ENCODE measurements at places on chromosomes 2 and 18.

DNA sequence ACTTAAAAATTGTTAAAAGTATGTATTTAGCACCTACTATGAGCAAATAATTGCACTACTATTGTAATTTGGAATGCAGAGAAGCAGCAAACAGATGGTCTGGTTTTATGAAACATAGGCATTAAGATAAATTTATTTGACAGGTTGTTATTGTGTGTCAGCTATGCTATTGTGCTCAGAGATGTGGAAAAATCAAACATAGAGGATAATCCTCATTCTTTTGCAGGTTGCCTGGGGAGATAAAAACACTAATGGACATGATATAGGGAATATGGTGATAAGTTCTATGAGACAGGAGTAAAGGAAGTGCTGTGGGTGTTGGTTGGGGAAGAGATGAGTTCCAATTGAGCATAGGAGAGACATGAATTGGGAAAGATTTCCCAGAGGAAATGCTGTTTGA is 71.3 kb downstream of the PPP1R1C start:
- no peak for DNase-seq

DNA sequence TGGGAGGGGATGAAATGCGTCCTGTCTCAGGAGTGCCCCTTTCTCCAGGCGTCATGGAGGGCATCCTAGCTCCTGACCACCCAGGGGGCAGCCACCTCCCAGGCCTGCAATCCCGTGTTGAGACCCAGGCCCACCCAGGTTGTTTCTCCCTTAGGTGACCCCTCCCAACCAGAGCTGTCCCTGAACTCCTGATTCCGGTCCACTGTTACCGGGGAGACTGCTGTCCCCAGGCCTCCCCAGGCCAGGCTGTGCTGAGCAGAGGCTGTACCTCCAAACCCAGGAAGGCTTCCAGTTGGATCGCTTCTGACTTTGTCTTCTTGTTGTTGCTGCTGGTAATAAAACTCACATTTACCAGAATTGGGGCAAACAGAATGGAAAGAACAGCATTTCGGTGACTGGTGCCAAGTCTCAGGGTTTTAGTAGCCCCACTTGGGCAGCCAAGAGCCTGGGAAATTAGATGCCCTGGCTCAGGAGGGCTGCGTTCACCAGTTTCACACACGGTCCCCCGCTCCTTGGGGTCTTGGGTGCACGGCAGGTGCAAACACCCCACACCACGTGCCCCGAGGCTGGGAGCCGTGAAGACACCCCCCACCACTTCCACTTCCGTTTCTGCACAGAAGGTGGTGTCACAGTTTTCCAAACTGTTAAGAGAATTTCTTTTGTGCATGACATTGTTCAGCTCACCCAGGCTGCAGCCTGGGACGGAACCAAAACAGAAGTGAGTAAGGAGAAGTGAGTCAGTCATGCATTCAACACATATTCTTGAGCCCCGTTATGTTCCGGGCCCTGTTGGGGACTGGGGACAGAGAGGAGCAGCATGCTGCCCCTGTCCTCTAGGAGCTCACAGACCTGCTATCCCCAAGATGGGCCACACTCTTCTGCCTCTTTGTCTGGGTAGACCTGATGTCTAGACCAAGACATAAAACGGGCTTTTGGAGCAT is 29.4 kb downstream of the ITM2C start:
- no peak for DNase-seq

GRCh38 chr18:54673936-54674335 is 82.9 kb downstream of the DYNAP start:
- DNase-seq, result no peak

DNA sequence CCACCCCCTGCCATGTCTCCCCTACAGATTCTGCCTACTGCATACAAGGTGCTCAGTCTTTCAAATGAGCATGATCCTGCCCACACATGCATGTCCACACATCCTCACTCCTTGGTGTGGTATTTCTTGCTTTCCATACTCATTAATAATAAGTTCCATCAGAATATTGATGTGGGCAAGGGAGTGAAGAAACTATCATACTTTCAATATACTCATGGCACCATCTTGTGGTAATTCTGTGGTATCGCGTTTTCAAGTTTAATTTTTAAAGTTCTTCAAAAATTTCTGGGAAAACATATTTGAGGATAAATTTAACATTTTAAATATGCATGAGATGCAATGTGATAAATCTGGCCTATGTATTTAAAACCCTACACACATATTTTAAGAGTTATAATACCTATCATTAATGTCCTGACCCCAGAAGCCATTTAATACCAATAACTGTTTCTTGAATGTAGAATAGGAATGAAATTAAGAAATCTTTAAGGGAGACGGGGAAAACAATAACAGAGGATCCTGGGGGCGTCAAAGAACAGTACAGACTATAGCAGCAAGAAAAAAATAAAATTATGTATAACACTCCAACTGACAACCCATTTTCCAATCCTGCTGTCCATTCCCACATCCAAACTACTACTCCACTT is 110.1 kb downstream of the ZNF385B start:
- DNase-seq, result peak; percentile 40

DNA sequence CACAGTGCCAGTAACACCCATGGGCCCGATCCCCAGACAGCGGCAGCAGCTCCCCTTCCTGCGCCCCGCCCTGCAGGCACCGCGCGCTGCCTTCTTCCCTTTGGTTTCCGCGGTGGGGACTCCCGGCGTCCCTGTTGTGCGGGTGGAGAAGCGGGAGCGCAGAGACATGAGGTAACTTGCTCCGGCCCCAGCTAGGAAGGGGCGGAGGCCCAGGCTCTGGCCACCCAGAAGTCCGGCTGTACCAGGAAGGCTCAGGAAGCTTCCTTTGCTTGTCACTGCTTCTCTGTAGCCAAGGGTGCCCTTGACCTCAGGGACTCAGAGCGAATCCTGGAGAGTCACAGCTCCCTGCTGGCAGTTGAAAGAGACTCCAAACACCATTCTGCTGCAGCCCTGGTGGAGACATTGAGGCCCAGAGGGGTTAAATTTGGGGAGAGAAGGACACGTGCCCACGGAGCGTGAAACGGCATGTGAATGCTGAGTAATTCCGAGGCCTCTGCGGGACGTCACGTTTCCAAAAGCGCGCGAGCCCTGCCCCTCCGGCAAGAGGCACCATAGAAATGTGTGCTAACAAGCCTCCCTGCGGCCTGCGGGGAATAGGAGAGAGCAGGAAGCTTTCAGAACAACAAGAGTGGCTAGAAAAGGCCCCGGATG is 6.7 kb upstream of the ADCY3 start:
- DNase-seq, result no peak

- no peak for DNase-seq
Measured at GRCh38 chr2:232981767-232982360, 31.2 kb downstream of the NGEF start.

- DNase-seq, result no peak
Measured at GRCh38 chr2:85011747-85012146, 40.8 kb downstream of the KCMF1 start.

- peak; percentile 26 for DNase-seq
Measured at GRCh38 chr2:167293943-167294775, 405.9 kb downstream of the XIRP2 start.

DNA sequence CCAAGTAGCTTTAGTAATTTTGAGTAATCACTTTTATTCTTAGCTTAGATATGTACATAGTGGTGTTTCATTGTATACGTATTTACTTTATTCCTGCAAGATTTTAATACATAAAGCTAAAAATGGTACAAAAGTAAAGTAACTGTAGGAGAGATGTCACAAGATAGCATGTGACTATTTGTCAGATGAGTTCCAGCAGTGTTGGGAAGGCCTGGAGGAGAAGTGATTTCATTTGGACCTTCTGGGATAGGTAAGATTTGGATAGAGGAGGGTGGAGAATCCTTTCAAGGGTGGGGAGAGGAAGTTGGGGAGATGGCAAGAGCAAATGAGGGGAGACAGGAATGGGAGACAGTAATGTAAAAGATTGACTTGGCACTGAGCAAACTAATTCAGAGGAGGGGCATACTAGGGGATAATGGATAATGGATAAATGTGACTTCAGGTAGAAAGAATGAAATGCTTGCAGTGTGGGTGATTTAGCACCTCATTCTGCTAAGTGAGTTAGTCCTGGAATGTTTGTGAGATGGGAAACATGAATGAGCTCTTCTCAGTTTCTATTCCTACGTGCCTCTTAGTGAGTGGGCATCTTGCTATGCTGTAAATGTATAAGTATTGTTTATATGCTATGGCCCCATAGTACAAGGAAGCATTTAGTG is 10.5 kb downstream of the WDR43 start:
- DNase-seq, result no peak

GRCh38 chr2:128291161-128291843 is 27.4 kb downstream of the HS6ST1 start:
- DNase-seq, result no peak

- no peak for DNase-seq
Measured at GRCh38 chr2:204966245-204966644, 421.0 kb downstream of the PARD3B start.

GRCh38 chr2:20560891-20561636 is 89.8 kb downstream of the HS1BP3 start:
- DNase-seq, result no peak

- DNase-seq, result no peak
Measured at GRCh38 chr2:214005337-214005736, 405.5 kb upstream of the VWC2L start.

- no peak for DNase-seq
Measured at GRCh38 chr2:63544017-63544627, 44.2 kb downstream of the WDPCP start.

- no peak for DNase-seq
Measured at GRCh38 chr18:36953047-36953446, 124.1 kb downstream of the KIAA1328 start.

- peak; percentile 53 for DNase-seq
Measured at GRCh38 chr2:168758970-168759820, 43.2 kb upstream of the NOSTRIN start.

DNA sequence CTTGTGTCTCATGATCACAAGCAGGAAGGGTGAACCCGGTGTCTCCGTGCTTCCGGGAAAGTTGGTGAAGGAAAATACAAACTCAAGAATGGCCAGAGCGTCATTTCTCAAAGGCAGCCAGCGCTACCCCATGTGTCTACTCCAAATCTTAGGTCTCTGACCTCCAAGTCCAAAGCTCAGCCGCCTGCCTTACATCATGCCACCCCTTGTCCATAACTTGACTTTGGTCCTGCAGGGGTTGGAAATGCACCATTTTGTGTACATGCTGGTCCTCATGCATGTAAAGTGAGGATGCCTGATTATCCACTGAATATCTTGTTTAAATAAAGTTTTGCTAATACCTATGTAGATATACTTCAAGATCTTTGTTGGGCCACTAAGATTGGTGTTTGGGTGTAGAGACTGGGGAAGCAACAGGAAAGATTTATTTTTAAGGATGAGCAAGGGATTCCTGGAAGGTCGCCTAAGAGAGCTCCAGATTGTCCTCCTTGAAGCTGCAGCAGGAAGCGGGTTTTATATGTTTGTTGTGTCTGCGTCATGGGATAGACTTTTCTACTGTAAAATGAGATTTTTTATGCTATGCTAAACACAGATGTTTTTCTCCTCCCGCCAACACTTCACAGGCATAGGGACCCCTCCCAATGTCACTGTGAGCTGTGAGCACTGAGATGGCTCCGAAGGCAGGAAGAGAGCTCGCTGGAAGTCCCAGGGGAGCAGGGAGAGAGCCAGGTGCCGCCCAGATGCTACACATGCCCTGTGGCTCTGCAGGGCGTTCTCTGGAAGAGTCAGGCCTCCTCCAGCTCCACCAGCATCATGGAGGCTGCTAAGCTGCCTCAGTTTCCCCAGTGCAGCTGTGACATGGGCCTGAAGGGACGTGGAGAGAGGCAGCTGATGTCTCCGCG is 176.2 kb upstream of the HDAC4 start:
- DNase-seq, result no peak

- DNase-seq, result peak; percentile 32
Measured at GRCh38 chr2:102664471-102664909, 45.1 kb downstream of the SLC9A2 start.

DNA sequence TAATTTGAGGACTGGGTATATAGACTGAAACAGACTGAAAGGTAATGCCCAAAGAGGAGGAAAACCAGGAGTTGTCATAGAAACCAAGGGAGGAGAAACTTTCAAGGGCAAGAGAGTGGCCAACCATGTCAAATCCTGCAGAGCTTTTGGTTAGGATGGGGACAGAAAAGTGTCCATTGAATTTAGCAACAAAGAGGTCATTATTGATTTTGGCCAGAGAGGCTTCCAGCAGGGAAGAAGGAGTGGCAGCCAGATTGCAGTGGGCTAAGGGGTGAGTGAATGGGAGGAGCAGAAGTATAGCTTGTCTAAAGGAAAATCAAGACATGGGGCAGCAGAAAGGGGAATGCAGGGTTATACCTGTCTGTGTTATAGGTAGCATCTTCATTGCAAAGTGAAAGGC is 194.0 kb downstream of the CAMKMT start:
- DNase-seq, result no peak

- DNase-seq, result no peak
Measured at GRCh38 chr2:43743706-43744105, 30.1 kb upstream of the DYNC2LI1 start.

DNA sequence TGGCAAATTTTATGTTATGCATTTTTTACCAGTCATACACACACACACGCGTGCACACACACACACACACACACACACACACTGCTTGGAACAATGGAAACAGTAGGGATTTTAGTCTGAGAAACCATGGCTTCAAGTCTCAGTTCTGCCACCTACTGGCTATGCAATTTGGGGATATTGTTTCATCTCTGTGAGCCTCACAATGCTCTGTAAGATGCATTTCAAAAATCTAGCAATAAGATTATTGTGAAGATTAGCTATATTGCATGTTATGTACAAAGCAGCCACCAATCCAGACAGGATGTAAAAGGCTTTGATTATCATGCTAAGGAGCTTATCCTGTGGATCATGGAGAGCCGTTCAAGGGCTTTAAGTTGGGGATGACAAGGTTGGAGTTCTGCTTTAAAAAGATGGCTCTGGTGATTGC is 401.4 kb downstream of the NBAS start:
- peak; percentile 37 for DNase-seq

DNA sequence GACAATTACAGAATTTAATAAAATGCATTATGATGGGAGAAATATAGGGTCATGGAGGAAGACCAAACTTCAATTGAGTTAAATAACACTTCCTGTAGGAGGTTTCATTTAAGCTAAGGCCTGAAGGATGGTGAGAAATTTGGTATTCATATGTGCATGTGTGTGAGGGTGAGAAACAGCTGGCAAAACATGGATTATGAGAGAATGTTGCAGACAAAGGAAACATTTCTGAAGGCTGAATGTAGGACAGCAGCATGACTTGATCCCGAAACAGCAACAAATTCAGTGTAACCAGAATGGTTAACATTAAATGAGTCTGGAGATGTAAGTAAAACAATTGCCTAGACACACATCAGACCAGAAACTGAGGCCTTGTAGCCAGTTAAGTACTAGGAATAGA is 630.8 kb downstream of the NR4A2 start:
- no peak for DNase-seq

GRCh38 chr2:178484245-178485041 is 4.2 kb downstream of the PLEKHA3 start:
- DNase-seq, result no peak

GRCh38 chr2:106080959-106081358 is 113.1 kb downstream of the UXS1 start:
- DNase-seq, result no peak

GRCh38 chr2:139529080-139529479 is 748.9 kb upstream of the NXPH2 start:
- DNase-seq, result no peak

- DNase-seq, result no peak
Measured at GRCh38 chr2:43170405-43171105, 55.9 kb downstream of the ZFP36L2 start.
